ENCODE measurements at places on chromosomes 11 and 22.

DNA sequence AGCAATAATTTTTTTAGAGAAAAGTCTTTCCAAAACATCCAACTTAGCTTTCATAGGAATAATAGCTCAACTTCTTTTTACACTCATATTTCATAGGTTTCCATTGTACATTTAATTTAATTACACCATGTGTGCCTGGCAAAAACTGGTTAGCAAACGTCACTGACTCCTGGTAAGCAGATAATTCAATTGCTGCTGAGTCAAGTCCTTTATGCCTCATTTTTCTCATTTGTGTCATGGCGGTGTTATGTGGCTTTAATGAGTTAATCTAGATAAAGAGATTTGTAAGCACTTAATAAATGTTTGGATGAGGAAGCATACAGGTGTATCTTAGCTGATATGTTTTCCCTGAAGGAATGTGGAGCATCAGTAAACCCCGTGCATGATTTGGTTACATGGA, 41.2 kb upstream of the PAK1 start:
- no peak for DNase-seq

- no peak for DNase-seq
Measured at GRCh38 chr11:44488165-44488965, 77.1 kb upstream of the CD82 start.

- DNase-seq, result no peak
Measured at GRCh38 chr22:24144056-24144777, 37.1 kb upstream of the SUSD2 start.

GRCh38 chr11:57543593-57543992, 6.2 kb downstream of the SMTNL1 start:
- DNase-seq, result no peak

GRCh38 chr11:131653260-131653659, 282.8 kb downstream of the NTM start:
- DNase-seq, result no peak

DNA sequence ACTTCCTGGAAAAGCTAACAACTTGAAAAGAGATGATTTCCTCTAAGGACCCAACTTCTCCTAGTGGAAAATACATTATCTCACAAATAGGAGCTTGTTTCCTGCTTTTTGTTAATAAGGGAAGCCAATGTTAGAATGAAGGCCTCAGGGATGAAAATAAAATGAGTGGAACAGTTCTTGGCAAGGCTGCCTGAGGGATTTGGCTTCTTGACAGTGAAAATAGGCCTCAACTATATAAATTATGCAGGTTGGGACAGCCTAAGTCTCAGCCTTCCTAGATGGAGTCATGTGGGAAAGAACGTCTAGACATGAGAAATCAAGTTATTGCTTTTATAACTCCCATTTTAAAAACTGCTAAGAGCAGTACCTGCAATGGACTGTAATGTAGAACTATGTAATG, 92.8 kb upstream of the FIBIN start:
- DNase-seq, result no peak

DNA sequence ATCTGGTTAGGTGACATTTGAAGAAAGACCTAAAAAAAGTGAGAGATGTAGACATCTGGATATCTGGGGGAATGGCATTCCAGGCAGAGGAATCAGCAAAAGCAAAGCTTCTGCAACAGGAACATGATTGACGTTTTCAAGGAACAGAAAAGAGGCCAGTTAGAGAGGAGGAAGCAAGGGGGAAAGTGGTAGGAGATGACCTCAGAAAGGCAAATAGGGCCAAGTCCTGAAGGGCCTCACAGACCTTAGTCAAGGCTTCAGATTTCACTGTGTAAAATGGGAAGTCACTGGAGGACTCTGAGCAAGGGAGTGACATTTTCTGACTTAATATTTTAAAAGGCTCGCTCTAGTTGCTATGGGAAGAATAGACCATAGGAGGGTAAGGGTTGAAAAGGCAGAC, 9.7 kb downstream of the DEUP1 start:
- no peak for DNase-seq

DNA sequence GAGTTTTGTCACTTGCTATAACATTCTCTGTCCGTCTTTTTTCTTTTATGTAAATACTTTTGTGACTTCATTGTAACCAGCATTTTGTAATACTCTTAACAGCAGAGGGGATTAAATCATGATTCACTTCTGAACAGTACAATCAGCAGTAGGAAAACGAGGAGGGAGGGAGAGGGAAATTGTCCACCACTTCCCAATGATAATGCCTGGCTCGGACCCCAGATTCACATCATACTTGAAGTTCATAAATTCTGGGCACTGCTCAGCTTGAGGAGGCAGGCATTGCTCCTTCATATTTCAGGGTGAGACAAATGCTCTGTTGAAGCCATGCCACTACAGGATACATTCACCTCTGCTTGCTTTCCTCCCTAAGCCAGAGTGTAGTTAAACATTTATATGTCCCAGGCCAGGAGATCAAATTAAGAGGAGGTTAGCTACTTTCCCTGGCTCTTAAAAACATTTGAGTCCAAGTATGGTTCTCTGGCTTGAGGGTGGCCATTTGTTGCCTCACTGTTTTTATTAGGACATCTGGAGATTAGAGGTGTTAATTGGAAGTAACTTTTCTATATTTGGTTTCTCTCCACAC, 129.0 kb upstream of the LDLRAD3 start:
- no peak for DNase-seq

- DNase-seq, result peak; percentile 15
Measured at GRCh38 chr11:95093548-95093947, 3.9 kb downstream of the ENDOD1 start.

DNA sequence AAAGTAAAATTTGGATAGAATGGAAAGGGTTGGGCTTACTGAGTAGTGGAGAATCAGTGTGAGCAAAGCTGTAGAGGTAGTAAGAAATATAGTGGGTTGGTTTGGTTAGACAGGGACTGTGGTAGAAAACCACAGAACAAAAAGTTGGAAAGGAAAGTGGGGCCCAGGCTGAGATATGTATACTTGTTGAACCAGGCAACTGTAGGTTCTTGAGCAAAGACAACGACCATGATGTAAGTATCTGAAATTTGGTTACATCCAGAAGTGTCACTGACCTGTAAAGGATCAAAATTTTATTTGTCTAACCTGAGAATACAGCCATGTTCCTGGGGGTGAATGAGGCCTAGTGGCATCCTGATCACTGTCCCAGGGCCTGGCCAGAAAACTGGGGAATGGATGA, 114.1 kb downstream of the STIM1 start:
- DNase-seq, result no peak

DNA sequence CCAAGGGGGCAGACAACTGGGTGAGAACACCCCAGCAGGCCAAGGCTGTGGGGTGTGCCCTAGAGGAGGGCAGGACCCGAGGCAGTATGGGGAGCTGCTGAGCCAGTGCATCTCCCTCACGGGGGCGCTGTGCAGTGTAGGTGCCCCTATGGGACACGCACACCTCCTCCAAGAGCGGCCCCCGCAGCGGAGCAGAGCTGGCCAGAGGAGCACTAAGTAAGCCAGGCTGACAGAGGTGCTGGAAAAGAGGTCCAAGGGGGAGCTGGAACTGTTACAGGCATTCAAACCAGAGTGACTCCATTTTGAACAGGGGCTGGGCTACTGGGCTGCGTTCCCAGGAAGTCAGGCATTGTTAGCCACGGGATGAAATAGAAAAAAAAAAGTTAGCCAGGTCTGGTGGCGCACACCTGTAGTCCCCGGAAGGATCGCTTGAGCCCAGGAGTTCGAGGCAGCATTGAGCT, 41.8 kb downstream of the TST start:
- peak; percentile 72 for DNase-seq

DNA sequence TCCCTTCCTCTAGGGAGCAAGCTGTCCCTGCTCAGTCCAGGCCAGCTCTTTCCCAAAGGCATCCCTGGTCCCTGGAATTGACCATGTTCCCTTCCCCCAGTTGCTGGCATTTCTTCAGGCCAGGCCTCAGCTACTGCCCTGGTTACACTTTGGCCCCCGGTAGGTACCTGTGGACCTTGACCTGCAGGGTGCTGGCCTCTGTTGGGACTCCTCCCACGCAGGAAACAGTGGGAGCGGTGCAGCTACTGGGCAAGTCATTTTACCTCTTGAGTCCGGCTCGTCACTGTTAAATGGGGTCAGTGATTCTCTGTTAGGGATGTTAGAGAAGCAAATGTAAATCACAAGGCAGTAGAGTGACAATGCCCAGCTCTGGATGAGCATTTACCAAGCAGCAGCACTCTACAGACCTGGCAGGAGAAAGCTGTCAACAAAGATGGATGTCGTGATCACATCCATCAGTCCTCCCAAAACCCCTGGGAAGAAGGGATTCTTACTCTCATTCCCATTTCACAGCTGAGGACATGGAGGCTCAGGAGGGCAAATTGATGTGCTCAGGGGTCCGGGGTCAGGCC, 16.9 kb downstream of the MYO7A start:
- no peak for DNase-seq

- no peak for DNase-seq
Measured at GRCh38 chr22:22390989-22391388, 117.6 kb downstream of the ZNF280B start.

DNA sequence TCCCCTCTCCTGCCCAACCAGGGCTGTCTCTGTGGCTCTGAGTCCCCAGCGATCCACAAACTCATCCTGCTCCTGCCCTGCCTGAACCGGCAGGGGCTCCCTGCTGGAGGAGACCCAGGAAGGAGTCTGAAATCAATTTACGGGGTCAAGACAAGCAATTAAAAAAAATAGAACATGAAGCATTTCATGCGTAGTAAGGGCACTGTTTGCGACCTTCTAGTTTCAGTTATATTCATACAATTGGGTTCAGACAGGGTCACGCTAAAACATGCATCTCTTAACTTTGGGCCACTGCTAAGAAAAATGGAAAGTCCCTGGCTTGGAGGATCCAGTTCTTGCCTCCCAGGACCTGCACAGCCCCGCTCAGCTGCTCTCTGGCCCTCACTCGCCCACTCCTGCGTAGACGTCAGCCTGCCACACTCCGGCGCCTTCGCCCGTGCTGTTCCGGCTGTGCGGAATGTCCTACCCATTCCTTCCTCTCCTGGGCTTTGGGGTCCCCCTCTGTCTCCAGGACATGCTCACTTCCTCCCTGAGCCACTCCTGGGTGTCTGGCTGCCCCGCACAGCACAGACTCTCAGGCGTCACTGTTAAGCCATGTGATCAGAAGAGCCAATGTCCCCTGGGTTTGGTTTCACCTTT, 12.8 kb downstream of the NFAM1 start:
- no peak for DNase-seq

All from COR-L47 (cell line).